ENCODE measurements at places on chromosomes 2 and 18. TPM values are rescaled to one million over a fixed set of nuclear protein-coding genes. Genes with fewer than 3 reads are reported as not detected.

The IL36RN gene
- not detected for total RNA-seq

The CERS6 gene
- total RNA-seq = 19.0 TPM

The ACVR1C gene
- 6.2 TPM for total RNA-seq

The UPP2 gene
- not detected for total RNA-seq

The MEMO1 gene
- 26.4 TPM for total RNA-seq

The PLA2R1 gene
- 30.8 TPM for total RNA-seq

The MAP3K19 gene
- not detected for total RNA-seq

The PELI1 gene
- 5.8 TPM for total RNA-seq

The SP140 gene
- total RNA-seq = 1.2 TPM

The TTN gene
- under 0.01 TPM for total RNA-seq

The TOGARAM2 gene
- under 0.01 TPM for total RNA-seq

The TXNDC2 gene
- 0.12 TPM for total RNA-seq

The CKAP2L gene
- total RNA-seq = 3.0 TPM

The EML6 gene
- 3.2 TPM for total RNA-seq

The STAT4 gene
- 5.6 TPM for total RNA-seq

The IGFBP5 gene
- total RNA-seq = 206 TPM

The GREB1 gene
- 0.65 TPM for total RNA-seq

Measured in hair follicle dermal papilla cell (primary cell).